Upper lobe of right lung (tissue), 1 donor: ENCODE measurements at places on chromosomes 1 and 21. TPM values are rescaled to one million over a fixed set of nuclear protein-coding genes. Genes with fewer than 3 reads are reported as not detected.

DNA sequence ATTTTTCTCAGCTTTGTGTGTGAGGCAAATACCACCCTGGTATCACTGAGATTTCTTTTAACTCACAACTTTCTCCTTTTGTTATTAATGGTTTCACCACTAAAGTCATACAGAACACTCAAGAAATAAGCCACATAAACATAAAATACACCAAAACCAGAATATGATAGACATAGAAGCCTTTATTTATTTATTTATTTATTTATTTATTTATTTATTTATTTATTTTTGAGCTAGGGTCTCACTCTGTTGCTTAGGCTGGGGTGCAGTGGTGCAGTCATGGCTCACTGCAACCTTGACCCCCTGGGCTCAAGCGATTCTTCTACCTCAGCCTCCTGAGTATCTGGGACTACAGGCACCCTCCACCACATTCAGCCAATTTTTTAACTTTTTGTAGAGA is 12.5 kb downstream of the KRTAP8-1 start:
- no peak for DNase-seq
- H3K27ac ChIP-seq: no peak overlapping the region
- no peaks in the 10 kb centered on the region for H3K27me3 ChIP-seq
- H3K4me1 ChIP-seq: no peaks in the 10 kb centered on the region
- no peaks in the 10 kb centered on the region for H3K36me3 ChIP-seq

The OR2T11 gene
- not detected for total RNA-seq

DNA sequence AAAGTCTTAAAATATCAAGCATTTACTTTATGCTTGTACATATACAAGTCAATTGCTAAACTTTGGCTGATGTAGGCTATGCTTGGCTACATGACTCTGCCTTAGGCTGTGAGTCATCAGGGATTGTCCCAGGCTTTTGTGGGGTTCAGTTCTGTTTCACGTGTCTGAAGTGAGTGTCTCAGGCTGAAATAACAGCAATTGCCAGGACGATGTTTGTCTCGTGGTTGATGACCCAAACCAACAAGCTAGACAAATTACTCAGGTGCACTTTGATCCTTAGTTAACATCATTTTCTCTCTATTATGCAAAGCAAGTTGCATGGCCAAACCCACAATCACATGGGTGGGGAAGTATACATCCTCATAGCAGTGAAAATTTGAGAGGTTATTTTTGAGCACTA is 410.1 kb downstream of the BRINP3 start:
- no peak overlapping the region for H3K27ac ChIP-seq
- no peak for DNase-seq
- no peaks in the 10 kb centered on the region for H3K27me3 ChIP-seq
- no peak overlapping the region for H3K4me3 ChIP-seq
- no peaks in the 10 kb centered on the region for H3K4me1 ChIP-seq

DNA sequence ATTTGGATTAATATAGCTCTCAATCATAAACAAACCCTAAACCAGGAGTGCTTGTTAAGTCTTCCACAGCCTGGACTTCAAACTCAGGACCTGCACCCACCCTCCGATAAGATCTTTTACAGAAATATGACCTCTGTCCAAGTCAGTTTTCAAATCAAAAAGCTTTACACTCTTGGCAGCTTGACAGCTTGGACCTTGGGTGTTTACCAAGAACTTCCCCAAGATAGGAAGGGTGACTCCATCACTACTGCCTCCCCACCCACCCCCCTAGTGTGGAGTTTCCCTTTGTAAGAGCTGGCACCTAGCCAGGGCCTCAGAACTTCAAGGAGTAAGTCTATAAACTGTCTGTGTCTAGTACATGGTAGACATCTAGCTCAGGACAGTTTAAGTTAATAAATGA is 9.6 kb downstream of the BCAR3 start:
- peak overlapping the region; percentile 76 for H3K27ac ChIP-seq
- DNase-seq: no peak
- peaks cover 81% of the 10 kb centered on the region for H3K4me1 ChIP-seq

GRCh38 chr1:62321446-62321845 is 2.2 kb upstream of the KANK4 start:
- no peaks in the 10 kb centered on the region for H3K4me1 ChIP-seq
- H3K36me3 ChIP-seq: no peaks in the 10 kb centered on the region
- no peak for DNase-seq

- H3K4me3 ChIP-seq: no peak overlapping the region
- DNase-seq: no peak
- H3K4me1 ChIP-seq: peaks cover 28% of the 10 kb centered on the region
- H3K36me3 ChIP-seq: peaks cover 43% of the 10 kb centered on the region
- no peaks in the 10 kb centered on the region for H3K27me3 ChIP-seq
Observed at GRCh38 chr1:85273397-85273796, 3.0 kb downstream of the BCL10 start.

GRCh38 chr1:92599184-92599583 is 112.5 kb upstream of the GFI1 start:
- H3K4me1 ChIP-seq: no peaks in the 10 kb centered on the region
- H3K27me3 ChIP-seq: no peaks in the 10 kb centered on the region
- DNase-seq: no peak
- no peaks in the 10 kb centered on the region for H3K36me3 ChIP-seq
- H3K27ac ChIP-seq: no peak overlapping the region
